Right cardiac atrium (tissue), 5 donors: ENCODE measurements at places on chromosomes 7 and 10.

- no peak for DNase-seq
Observed at GRCh38 chr10:87177-88080, 38.3 kb upstream of the TUBB8 start.

GRCh38 chr10:124279882-124280281, 138.8 kb downstream of the OAT start:
- DNase-seq: no peak

GRCh38 chr10:50982989-50983388, 91.3 kb upstream of the PRKG1 start:
- DNase-seq: no peak

DNA sequence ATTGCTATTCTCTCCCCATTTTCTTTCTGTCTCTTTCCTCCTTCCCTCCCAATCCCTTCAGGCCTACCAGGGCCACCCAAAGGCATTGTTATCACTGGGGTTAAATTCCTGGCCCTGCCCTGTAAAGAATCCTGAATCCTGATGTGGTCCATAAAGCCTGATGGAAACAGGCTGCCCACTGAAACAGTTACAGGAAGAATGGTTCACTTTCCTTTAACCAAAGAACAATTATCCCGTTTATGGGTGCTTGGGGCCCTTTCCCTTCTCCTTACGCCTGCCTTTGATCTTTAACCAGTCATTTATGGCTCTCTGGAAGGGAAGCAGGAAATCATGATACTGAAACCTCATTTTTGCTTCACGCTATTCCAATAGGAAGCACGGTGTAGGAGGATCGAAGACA, 273.1 kb upstream of the NEBL start:
- DNase-seq: no peak

- DNase-seq: no peak
Observed at GRCh38 chr7:80334908-80335307, 177.0 kb downstream of the GNAT3 start.
